Inflammatory macrophage treated with lipopolysaccharide for 4 hours (primary cell): ENCODE measurements at places on chromosomes 4 and X.

DNA sequence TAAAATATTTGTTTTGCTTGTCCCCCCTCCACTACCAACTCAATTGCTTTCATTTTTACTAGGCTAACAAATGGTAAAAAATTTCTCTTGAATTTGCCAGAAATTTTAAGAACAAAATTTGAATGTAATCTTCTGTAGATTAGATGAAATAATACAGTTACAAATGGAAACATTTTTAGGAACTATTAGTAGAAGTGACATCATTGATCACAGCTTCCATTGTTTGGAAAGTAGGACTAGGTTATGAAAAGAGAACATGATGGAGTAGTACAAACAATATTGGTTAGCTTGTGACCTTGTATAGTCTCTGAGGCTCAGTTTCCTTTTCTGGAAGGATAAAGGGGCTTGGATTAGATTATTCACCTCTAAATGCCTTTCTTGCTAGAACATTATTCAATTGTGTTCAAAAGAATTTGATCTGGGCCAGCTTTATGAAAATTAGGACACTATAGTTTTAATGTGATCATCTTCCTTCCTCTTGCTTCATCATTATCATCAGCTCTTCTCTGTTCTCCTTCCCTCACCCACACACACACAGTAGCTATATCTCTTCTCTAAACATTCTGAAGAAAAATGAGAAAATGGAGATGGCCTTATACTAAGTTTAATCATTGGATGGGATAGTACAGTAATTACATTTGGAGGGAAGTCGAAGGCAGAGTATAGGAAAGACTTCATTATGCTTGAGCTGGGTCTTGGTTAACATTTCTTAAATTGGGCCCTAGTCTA, 9.9 kb downstream of the MTMR1 start:
- DNase-seq, result peak; percentile 67

- DNase-seq, result no peak
Observed at GRCh38 chr4:156321203-156321602, 367.5 kb upstream of the CTSO start.

DNA sequence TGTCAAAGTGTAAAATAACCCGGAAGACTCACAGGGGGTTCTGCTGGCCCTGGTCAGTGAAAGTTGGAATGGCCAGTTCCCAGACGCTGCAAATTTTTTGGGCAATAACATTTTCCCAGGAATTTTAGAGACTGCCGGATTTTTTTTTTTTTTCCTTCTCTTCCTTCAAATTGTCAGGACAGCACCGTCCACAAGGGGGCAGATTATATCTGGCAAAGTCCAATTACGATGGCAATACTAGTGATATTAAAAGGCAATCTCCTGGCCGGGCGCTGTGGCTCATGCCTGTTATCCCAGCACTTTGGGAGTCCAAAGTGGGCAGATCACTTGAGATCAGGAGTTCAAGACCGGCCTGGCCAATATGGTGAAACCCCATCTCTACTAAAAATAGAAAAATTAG, 20.5 kb downstream of the SLC25A5 start:
- peak; percentile 33 for DNase-seq

DNA sequence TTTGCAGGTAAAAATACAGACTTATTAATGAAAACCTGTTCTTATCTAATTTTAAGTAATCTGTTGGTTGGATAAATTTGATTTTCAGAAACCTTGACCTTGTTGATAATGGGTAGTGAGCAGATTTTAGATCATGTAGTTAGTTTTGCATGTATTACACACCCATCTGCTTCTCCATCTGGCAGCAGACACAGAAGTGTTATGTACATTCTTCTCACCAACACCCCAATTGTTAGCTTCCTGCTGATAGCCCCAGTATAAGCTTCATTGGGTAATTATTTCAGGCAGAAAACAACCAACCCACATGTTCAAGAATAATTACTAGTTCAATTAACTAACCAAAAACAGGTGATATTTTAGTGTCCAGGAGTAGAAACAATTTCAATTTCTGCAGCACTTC, 1740.5 kb upstream of the AGA start:
- no peak for DNase-seq

DNA sequence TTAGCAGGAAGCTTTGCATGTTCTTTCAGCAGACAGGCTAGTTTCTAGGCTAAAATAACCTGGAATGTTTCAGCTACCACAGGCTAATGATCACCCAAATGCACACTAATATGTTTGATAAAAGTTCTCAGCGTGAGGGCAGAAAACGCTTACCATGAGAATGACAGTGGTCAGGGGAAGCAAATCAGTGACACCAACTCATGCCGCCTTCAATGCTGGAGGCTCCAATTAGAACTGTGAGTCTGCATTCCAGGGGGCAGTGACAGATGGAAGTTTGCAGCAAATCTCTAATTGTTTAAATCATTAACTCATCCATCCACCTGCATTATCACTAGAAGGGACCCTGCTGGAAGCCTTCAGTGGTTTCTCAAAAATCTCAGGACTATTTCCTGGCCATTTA, 43.2 kb downstream of the ANOS1 start:
- DNase-seq, result no peak

- DNase-seq, result no peak
Observed at GRCh38 chr4:43253541-43253940, 361.0 kb downstream of the GRXCR1 start.

DNA sequence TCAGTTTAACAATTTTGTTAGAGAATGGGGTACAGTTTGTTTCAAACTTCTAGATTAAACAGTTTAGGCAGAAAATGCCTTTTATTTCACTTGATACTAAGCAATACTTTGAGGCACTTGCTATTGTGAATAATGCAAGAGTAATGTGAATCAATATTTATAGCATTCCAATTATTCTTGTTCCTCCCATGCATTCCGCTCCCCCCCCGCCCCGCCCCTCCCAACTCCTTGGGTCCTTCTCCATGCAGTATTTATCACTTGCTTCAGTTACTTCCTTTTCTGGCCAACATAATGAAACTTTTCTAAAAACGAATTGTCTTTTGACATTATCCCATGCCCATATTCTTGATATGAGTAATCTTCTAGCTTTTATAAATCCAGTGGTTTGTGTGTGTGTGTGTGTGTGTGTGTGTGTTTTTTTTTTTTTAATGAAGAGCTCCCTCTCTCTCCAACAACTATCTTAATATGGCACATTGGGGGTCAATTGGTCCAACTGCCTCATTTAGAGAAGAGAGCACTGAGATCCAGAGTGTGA, 1.6 kb downstream of the BANK1 start:
- peak; percentile 17 for DNase-seq

DNA sequence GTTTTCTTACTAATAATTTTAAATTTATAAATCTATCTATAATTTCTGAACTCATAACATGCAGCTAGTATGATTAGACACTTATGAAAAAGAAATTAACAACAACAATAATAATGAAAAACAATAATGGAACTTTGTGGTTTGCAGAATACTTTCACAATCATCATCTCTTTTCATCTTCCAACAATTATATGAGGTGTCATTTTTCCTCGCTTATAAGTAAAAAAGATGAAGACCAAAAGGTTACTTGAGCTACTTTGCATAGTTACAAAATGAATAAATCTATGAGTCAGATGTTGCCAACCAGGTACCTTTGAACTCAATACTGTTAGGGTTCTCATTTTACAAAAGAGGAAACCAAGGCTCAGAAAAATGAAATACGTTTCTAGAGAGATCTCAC, 98.5 kb upstream of the ELOVL6 start:
- no peak for DNase-seq

- no peak for DNase-seq
Observed at GRCh38 chr4:111650146-111650545, 495.1 kb upstream of the FAM241A start.

GRCh38 chr4:155487210-155487609, 110.4 kb upstream of the MAP9 start:
- peak; percentile 11 for DNase-seq

DNA sequence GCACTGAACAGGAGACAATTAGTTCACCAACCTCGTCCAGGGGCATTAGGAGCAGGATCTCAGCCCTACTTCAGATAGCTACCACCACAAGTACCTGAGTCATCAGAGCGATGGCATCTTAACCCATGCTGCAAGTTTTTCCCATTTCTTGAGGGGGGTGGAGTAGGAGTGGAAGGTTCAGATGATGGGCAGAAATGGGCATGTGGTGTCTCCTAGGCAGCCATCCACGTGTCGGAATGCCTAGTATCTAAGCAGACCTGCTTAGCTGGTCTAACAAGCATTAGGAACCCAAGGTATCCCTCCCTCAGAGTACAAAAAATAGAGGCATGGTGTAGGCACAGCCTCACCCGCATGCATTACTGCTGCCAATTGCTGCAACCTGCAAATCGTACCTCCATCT, 159.1 kb upstream of the DGKK start:
- DNase-seq, result no peak

DNA sequence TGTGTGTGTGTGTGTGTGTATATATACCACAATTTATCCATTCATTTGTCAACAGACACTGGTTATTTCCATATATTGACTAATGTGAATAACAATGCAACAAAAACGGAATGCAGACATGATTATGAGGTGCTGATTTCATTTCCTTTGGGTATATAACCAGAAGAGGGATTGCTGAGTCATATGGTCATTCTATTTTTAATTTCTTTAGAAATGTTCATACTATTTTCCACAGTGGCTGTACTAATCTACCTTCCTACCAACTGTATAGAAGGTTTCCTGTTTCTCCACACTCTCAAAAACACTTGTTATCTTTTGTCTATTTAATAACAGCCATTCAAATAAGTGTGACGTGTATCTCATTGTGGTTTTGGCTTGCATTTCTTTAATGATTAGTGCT, 269.9 kb downstream of the OPHN1 start:
- DNase-seq, result peak; percentile 31

- DNase-seq, result no peak
Observed at GRCh38 chrX:106612393-106612763, 600 bp downstream of the RADX start.

GRCh38 chr4:184097241-184097605, 120.5 kb downstream of the ENPP6 start:
- DNase-seq, result peak; percentile 48

DNA sequence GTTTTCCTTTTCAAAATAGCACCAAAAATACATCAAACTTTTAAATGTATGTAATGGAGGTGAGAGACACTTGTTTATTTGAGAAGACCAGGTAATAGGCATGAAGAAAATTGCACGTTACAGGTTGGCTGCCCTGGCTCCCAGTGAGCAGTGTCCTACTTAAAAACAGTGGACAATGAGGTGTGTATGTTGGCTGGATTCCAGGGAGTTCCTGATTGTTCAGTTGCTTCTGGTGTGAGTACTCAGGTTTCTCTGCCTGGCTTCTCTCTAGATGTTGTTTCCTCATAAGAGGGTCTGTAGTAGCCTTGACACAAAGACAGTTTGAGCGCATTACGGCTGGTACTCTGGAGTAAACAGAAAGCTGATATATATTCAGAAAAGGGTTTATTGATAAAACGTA, 29.4 kb downstream of the SNX25 start:
- no peak for DNase-seq

GRCh38 chr4:82666970-82667665, 105.3 kb upstream of the TMEM150C start:
- DNase-seq, result no peak

DNA sequence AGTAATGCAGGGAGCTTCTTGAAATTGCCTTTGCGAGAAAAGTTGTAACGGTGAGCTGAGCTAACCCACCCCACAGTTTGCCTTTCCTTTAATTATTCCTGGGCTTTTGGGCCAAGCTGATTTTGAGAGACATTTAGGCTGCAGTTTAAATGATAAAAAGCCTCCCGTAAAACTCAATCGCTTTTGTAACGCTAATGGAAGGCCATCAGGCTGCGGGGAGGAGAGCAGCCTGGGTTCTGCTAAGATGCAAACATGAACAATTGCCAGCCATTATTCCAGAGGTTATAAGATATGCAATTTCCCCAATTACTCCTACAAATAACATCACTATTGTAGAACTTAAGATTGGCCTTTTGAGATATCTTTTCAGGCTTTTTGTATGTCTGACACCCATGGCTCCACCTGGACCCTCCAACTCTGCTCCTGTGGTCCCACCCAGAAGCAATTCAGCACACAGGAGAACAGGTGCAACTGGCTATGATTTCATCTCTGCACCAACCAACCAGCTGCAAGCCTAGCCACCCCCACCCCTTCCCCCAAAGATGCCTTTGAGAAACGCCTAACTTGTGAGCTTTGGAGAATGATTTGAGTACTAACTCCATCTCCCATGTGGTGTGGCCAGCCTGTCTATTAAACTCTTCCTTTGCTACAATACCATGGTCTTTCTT, 108.2 kb upstream of the FAM9C start:
- DNase-seq, result no peak

GRCh38 chr4:127214016-127214415, 418.7 kb upstream of the INTU start:
- no peak for DNase-seq

GRCh38 chrX:136165406-136165805, 18.1 kb downstream of the FHL1 start:
- DNase-seq, result no peak

GRCh38 chrX:147848543-147849443, 62.9 kb upstream of the FMR1 start:
- no peak for DNase-seq

DNA sequence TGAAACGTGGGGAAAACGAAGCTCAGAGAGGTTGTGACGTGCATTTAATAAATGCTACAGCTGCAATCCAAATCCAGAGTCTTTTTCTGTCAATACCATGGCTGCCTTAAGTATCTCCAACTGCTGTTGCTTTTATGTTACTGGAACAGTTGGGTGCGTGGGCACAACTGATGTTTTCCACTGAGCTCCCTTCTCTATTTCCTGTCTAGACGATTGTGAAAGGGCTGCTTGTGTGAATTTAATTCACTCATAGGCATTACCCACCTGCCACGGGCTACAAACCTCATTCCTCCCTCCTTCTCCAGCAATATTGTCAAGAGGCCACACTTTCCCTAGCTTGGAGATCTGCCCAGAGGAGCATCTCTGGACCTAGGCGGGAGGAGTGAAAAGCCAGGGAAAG, 526.0 kb downstream of the MID1IP1 start:
- peak; percentile 11 for DNase-seq

- no peak for DNase-seq
Observed at GRCh38 chr4:99102634-99103033, 14.0 kb upstream of the ADH5 start.

DNA sequence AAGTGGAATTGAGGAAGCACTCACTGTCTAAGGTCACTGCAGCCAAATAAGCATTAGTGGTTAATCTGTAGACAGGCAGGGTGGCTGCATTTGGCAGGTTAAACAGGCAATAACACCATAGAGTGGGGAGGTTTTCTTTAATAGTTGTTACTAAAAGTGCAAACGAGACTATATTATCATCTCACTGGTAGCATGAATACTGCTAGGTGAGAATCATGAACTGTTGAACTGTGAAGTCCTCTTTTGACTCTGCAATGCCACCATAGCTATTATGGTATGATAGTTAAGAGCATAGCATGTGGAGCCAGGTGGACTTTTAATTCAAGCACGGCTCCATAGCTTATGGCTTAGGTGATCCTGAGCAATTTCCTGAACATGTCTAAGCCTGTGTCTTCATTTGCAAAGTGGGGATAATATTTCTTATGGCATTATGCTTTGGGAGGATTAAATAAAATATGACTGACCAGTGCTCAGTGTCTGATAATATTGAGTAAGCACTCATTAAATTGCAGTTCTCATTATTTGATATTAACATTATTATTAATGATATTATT, 235.6 kb upstream of the HHIP start:
- no peak for DNase-seq
